ENCODE measurements at places on chromosomes 11 and 22.

DNA sequence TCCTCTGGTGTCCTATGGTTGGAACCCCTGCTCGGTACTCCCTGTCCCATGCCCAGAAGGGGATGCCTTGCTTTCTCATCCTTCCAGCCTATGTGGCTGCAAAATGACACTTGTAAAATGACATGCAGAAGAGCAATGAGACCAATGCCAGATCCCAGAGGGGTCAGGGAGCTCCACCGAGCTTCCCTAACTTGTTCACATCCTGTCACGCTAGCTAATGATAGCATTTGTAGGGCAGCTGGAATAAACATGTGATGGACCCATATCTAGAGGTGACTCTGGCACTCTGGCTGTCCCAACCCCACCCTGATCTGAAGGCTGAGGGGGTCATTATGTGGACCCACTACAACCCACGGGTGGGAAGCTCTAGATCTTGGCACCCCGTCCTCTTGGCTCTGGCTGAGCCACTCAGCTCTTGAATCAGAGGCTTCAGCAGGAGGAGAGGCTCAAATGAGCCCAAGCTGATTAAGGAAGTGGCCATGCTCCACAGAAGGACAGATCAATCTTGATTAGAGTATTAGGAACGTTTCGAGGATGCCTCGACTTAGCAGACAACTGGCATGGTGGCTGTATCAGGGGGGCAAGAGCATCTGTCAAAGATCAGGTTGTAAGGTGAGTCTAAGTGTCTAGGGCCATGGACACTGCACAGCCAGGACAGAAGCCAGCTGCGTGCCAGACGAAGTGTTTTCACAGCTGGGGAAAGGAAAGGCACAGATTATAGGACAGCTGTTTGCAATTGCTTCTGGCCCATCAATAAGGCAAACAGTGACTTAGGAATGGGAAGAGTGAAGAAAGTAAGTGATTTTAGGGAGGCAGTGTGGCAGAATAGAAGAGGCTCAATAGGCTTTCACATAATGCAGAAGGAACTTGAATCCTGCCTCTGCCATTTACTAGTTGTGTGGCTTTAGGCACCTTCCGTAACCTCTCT lies 182.8 kb downstream of the KIRREL3 start:
- DNase-seq: no peak

- DNase-seq: peak; percentile 88
Observed at GRCh38 chr11:128506999-128507611, 80.3 kb downstream of the ETS1 start.

GRCh38 chr11:124842305-124842704 lies 22.9 kb upstream of the ROBO3 start:
- DNase-seq: no peak

- no peak for DNase-seq
Observed at GRCh38 chr11:92866679-92867282, 102.7 kb upstream of the MTNR1B start.

DNA sequence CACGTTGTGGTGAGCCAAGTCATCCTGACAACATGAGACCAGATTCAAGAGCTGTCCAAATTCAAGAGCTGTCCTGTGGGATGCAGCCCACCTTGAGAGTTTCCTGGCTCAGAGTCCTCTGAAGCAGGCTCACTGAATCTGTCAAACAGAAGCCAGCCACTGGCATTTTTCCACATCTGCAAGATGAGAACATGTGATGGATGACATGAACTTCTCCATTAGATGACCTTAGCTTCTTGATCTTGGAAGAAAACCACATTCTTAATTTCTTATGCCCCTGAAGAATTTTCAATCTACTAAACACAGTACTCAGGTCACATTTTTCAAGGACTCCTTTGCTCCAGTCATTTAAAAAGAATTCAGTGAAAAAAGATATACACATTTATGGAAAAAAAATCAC lies 291.0 kb downstream of the GUCY1A2 start:
- DNase-seq: no peak

GRCh38 chr11:3036419-3036818 lies 20.8 kb downstream of the CARS1 start:
- DNase-seq: no peak

GRCh38 chr11:106585061-106585460 lies 433.2 kb downstream of the GUCY1A2 start:
- DNase-seq: no peak

- DNase-seq: no peak
Observed at GRCh38 chr11:297586-298405, 1.5 kb downstream of the IFITM5 start.

DNA sequence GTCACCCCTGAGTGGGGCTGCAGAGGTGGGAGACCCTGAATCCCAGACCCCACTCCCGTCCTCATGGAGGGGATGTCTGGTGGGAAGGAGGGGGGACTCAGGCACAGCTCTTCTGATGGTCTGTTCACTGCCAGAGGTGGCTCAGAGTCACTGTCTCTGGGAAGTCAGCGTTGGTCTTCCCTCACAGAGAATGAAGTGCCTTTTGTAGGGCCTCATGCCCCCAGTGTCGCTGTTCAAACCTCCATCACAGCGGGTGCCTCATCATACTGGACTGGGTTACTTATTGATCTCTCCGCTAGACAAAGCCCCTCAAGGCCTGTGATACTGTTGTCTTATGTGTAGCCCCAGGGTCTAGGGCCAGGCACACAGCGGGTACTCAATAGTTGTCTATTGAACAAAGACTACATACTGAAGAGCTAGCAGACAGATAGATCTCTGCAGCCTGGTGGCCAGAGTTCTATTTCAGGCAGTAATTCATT lies 41.3 kb downstream of the CD6 start:
- DNase-seq: no peak

- DNase-seq: no peak
Observed at GRCh38 chr11:128747728-128748148, 53.9 kb downstream of the FLI1 start.

GRCh38 chr11:101003468-101003867 lies 126.1 kb downstream of the PGR start:
- DNase-seq: no peak

GRCh38 chr11:120027546-120028180 lies 110.2 kb downstream of the TRIM29 start:
- DNase-seq: no peak

DNA sequence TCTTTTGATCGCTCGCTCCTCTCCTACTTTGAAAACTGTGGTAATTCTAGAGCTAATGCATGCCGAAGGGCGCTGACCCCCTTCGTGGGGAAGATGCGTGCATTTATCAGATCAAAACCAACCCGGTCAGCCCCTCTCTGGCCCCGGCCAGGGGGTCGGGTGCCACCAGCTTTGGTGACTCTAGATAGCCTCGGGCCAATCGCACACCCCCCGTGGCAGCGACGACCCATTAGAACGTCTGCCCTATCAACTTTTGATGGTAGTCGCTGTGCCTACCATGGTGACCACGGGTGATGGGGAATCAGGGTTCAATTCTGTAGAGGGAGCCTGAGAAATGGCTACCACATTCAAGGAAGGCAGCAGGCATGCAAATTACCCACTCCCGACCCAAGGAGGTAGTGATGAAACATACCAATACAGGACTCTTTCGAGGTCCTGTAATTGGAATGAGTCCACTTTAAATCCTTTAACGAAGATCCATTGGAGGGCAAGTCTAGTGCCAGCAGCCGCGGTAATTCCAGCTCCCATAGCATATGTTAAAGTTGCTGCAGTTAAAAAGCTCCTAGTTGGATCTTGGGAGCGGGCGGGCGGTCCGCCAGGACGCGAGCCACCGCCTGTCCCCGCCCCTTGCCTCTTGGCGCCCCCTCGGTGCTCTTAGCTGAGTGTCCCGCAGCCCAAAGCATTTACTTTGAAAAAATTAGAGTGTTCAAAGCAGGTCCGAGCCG lies 3898.2 kb upstream of the OR11H1 start:
- no peak for DNase-seq

GRCh38 chr11:14503023-14503422 lies 3.4 kb upstream of the COPB1 start:
- DNase-seq: no peak

- DNase-seq: no peak
Observed at GRCh38 chr11:115325523-115325922, 178.7 kb downstream of the CADM1 start.

GRCh38 chr11:10441652-10442503 lies 13.2 kb upstream of the AMPD3 start:
- no peak for DNase-seq

DNA sequence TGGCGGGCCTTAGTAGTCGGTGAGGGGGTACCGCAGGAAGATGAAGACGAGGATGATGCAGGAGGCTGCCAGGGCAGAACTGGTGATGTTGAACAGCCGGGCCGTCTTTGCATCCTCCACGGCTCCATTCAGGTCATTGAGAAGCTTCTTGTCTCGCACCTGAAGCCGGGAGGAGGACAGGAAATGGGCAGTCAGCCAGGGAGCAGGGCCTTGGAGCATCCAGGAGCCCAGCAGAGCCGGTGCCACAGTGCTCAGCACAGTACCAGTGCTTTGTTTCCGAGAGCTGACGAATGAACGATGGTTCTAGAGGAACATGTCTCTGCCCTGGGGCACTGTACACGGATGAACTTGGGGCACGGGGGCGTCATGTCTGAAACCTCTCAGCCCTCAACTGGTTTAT lies 15.1 kb downstream of the IFITM10 start:
- no peak for DNase-seq

- no peak for DNase-seq
Observed at GRCh38 chr11:19573666-19574065, 139.0 kb upstream of the NAV2 start.

DNA sequence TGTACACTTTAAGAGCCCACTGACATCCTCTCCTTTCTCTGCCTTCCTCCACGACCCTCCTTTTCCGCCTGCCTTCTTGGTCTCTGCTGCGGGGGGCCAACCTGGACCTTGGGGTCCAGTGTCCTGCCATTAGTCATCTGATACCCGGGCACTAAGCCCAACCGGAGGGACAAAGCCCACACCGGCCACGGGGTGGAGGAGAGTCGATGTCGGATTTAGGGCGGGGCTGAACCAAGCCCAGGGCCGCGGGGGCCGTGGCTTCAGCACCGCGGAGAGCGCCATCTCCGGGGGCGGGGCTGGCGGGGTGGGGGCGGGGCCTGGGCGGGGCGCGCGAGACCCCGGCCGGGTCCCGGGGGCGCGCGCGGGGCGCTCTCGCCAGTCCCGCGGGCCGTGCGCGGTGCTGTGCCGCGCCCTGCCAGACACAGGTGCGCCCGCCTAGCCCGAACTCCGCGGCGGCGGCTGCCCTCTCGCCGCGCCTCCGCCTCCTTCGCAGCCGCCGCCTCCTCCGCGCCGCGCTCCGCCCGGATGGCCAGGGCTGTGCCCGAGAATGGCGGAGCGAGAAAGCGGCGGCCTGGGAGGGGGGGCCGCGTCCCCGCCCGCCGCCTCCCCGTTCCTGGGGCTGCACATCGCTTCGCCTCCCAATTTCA lies at the start of gene MAPK8IP1:
Gene MAPK8IP1 (plus strand): TSS at position 378 of the 647 bp plus-strand sequence. CDS start 170 bp downstream, at position 548.
- peak; percentile 16 for DNase-seq

- DNase-seq: no peak
Observed at GRCh38 chr22:19271856-19272535, 19.5 kb downstream of the CLTCL1 start.

- DNase-seq: peak; percentile 2
Observed at GRCh38 chr11:22666688-22667439, 453 bp downstream of the GAS2 start.

DNA sequence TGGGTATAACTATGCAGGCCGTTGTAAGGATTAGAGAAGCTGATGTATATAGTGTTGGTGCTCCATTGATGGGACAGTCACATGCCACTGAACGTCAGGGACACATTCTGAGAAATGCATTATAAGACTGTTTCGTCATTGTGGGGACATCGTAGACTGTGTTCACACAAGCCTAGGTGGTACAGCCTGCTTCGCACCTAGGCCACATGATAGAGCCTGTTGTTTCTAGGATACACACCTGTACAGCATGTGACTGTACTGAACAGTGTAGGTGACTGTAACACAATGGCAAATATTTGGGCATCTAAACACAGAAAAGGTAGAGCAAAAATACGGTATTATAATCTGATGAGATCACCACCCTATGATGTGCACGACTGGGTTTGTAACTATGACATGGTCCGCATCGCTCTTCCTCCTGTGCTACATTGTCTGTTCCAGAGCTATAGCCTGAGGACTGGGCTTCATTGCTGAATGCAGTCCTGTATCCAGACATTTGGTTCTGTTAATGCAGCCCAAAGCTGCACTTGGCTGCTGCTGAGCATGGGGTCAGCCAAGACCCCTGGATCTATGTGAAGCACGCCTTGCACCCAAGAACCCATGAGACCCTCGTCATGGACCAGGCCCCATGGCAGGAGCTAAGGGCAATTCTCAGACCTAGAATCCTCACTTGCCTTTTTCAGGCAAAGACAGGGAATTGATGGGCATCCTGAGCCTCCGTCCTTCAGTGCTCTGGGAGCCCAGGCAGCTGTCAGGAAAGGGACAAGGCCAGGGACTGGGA lies 51.1 kb upstream of the THY1 start:
- no peak for DNase-seq

- DNase-seq: no peak
Observed at GRCh38 chr11:79189055-79189454, 251.8 kb downstream of the TENM4 start.

DNA sequence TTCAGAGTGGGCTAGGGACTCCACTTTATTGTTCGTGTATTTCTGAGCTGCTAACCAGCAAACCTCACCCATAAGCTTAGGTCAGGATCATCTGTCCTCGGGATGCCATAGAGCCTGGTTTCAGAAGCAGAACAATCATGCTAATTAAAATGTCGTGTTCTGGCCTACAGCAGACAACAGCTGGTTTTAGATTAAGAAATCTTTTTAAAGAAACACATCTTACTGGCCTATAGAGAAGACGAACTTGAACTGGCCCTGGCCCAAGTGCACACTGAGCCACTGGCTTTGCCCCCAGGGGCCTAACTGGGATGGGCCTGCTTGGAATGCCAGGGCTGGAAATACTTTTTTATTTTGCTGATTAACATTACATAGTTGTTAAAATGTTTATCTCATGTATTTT lies 63.2 kb downstream of the ALX4 start:
- DNase-seq: no peak

- no peak for DNase-seq
Observed at GRCh38 chr22:23789121-23789520, 2.4 kb downstream of the SMARCB1 start.

DNA sequence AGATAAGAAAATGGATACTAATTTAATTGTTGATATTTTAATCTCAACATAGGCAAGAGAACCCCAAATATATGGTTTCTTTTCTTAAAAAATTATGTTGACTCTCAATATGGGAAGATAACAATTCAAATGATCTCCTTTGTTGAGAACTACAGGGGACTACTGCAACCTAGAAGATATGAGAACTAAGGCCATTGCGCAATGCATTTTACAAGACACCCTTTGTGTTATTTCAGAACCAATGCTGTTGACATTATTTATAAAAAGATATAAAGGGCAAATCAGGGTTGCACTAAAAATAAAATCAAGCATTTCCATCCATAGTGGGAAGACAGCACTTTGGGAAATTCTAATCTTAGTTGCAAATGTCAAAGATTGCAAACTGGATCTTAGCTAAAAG lies 322.3 kb downstream of the SOX6 start:
- no peak for DNase-seq

GRCh38 chr11:7688238-7688826 lies 15.0 kb upstream of the CYB5R2 start:
- peak; percentile 36 for DNase-seq

GRCh38 chr11:69339041-69339733 lies 45.2 kb downstream of the MYEOV start:
- no peak for DNase-seq

GRCh38 chr11:48127521-48128183 lies 89.0 kb upstream of the OR4B1 start:
- no peak for DNase-seq
